Daoy (cell line): ENCODE measurements at places on chromosomes 5 and 9.

DNA sequence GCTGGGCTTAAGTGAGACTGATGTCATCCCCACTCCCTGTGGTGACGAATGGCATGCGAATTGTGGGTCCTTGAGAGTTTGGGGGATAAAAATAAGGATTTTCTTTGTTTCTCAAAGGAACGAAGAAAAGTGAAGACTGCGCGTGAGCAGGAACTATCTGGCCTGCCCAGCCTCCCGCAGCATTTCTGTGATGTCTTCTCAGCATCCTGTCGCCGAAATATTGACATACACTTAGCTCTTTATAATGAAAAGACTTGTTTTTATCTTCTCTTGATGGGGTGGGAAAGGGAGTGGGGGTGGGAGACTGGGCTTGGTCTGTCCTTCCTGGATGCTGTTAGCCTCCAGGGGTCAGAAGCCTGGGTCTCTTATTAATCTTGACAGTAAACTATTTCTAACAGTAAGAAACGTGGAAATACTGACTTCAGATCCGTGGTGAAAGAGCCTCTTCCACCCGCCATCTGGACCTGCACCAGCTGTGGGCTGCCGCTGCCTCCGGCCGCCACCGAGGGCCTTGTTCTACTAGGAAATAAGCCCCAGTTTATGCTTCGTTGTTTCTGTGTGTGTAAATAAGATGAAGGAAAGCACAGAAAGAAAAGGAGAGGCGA lies 239.6 kb downstream of the FANCC start:
- no peak for DNase-seq

GRCh38 chr5:141992349-141992963 lies 20.4 kb downstream of the GNPDA1 start:
- DNase-seq, result peak; percentile 58

DNA sequence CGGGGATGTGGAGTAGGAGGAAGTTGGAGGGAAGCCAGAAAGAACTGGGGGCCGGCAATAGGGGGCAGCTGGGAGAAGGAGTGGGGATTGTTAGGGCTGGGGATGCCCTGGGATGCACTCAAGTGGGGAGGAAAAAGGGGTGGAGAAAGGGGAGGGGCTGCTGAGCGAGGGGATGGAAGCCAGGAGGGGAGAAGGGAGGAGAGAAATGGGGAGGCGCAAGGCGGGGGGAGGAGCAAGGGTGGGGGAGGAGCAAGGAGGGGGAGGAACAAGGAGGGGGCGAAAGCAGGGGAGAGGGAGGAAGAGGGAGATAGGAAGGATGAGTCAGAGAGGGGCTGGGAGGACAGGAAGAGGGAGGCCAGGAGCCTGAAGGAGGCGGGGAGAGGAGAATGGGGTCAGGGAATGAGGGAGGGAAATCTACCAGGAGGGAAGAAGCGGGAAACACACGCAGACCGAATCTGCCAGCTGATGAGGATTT lies 1.6 kb downstream of the IRX4 start:
- DNase-seq, result peak; percentile 90

GRCh38 chr9:135770771-135771170 lies 68.8 kb downstream of the KCNT1 start:
- no peak for DNase-seq

GRCh38 chr5:157602505-157602904 lies 26.9 kb upstream of the ADAM19 start:
- DNase-seq, result peak; percentile 85

DNA sequence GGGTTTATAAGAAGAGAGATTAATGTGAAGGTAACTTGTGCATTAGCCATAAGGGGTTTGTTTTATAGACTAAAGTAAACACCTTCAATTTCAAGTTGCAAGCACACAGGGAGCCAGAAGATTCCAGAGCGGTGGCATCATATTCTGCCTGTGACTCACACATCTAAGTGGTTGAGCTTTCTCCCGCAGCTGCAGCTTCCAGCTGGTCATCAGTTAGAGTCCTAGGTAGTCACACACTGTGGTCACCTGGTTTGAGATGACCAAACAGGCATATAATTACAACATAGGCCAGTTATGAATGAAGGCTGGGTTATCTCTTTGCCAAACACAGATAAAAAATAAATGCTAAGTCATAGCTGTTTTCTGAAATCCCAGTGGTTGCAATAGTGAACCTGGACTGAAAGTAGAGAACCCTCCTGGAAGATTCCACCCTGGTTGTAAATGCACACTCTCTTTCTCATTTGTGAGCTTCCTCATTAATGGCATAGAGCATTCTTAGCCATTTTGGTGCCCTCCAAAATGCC lies 171.3 kb downstream of the GDNF start:
- DNase-seq, result peak; percentile 96

DNA sequence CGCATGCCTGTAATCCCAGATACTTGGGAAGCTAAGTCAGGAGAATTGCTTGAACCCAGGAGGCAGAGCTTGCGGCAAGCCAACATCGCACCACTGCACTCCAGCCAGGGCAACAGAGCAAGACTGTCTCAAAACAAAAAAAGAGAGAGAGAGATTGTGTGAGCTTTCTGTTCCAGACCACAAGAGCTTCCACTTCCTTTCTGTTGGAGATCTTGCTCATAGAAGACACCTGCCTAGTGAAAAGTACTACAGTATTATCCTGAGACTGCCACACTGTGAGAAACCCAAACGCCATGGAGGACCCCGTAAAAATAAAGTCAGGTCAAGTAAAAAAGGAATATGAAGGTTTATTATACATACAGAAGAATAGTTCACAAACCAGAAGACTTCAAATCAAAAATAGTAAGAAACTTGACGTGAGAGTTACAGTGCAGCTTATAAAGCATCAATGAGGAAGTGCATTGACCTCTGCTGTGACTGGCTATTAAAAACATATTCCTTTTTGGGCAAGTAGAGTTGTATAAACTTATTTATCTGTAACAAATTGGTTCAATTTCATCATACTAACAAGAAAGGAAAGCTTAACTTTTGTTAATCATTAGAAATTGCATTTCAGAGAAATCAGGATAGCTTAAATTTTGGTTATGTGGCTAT lies 4.3 kb upstream of the EMB start:
- no peak for DNase-seq

DNA sequence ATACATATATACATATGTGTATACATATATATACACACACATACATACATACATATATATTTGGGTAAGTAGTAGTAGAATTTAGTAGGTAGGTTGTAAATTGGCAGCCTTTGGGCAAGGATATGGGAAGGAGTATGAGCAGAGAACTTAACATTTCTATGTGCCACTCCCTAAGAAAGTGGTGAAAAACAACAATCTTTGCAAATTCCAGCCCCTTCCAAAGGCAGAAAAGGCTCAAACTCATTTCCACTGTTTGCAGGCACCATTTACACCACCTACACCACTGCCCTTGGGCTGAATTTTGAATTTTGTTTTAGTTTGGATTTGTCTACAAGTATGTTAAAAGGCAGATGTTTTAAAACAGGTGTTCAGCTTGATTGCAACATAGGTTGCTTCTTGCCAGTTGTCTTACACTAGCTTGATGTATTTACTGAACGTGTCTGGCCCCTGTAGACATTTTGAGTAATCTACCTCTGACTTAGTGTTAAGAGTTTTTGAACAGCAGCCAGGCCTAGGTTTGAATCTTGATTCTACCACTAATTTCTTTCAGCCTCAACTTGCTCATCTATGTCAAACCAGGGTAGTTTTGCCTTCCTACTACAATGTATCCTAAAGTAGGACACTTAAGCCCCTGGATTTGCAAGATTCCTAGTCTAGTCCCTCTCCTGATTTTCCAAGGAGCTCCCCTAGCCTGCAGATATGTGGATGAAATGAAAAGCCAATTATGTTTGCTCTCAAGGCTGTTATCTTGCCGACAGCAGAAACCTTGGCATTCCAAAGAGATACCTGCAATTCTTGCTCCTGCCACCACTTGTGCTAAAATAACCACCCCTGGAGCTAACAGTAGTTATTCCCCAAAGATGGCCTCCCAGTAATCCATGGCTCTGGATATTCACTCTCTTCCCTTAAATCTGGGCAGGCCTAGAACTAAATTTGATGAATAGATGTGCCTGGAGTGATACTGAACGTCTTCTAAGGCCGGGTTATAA lies 156.2 kb upstream of the SLC44A1 start:
- DNase-seq, result no peak

DNA sequence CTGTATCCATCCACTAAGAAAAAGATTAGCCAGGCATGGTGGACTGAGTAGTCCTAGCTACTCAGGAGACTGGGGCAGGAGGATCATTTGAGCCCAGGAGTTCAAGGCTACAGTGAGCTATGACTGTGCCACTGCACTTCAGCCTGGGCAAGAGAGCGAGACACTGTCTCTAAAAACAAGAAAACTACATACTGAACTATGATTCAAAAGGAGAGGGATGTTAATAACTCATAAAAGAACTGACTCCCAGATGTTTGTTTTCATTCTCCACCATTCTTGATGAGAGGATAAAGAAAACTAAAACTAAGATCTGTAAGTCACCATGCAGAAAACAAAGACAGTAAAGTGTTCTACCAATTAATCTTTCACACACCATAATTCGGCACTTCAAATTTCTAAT lies 53.5 kb downstream of the AUH start:
- no peak for DNase-seq

DNA sequence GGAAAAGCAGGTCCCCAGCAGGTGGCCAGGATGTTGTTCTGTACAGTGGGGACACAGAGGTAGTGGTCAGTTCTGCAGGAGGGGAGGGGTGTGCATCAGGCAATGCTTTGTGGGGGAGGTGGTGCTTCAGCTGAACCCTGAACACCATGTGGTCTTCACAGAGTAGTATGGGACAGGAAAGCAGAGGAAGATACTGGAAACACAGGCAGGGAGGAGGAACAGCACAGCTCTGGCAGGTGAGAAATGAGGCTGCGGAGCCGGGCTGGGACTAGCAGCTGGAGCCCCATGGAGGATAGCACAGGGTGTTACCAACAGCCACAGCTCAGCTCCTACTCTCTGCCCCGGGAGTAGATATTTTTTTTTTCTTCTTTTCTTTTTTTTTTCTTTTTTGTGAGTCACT lies 161.5 kb downstream of the ENTREP1 start:
- DNase-seq, result no peak

- DNase-seq, result peak; percentile 73
These were observed 23.6 kb upstream of the TNFSF8 start for GRCh38 chr9:114953959-114954358.

DNA sequence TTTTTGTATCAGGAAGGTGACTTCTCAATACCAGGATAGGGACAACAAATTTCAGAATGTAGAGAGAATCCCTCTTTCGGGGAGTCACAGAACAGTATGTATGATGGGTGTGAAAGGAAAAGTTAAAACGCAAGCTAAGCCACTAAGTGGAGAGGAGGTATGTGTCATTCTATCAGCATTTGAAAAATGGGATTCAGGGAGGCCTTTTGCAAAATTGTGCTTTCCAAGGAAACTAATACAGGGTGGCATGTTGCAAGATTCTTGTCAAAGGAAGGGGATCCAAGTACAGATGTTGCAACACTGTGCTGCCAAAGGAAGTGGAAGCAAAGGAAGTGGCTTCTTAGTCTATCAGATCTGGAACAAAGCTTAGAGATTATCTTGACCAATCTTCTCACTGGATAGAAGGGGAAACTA lies 12.6 kb upstream of the TNIP1 start:
- peak; percentile 90 for DNase-seq

GRCh38 chr9:134025606-134026541 lies 593 bp downstream of the BRD3OS start:
- DNase-seq, result peak; percentile 56

GRCh38 chr5:142425286-142426065 lies 100.7 kb upstream of the SPRY4 start:
- DNase-seq, result no peak

DNA sequence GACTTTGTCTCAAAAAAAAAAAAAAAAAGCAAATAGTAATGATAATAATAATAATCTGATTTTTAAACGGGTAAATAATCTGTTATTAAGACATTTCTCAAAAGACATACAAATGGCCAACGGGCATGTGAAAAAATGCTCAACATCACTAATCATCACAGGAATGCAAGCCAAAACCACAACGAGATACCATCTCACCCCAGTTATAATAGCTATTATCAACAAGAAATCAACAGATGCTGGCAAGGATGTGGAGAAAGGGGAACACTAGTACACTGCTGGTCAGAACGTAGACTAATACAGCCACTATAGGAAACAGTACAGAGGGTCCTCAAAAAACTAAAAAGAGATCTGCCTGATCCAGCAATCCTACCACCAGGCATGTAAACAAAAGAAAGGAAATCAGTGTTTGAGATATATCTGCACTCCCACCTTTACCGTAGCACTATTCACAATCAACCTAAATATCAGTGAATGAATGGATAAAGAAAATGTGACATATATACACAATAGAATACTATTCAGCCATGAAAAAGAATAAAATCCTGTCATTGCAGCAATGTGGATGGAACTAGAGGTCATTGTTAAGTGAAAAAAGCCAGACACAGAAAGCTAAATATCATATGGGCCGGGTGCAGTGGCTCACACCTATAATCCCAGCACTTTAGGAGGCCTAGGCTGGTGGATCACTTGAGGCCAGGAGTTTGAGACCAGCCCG lies 24.9 kb downstream of the VAV2 start:
- peak; percentile 65 for DNase-seq

DNA sequence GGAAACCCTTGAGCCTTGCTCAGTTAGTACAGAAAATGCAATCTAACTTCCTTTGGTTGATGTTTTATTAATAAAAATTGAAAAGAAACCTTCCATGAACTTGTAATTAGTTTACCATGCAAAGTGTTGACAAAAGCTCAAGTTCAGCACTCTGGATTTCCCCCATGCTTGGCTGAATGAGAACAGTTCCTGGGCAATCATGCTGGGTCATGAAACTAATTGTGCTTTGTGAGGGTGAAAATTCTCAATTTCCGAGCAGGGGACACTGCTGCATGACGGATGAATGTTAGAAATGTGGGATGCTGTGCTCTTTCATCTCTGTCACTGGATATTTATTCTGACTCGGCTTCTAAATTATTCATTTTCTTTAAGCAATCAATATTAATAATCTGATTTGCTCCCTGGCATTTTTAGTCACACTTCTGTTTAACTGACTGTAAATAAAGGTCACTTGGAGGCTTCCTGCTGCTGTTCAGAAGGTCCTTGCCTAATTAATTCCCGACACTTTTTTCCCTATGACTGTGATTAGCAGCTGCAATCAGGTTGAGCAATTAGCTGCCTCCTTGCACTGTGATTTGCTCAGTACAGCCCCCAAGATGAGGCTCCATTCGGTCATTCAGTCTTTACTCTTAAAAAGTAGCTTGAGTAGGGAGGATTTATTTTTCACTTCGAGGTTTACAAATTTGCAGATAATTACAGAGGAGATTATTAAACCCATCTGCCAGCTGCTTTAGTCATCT lies 678.1 kb upstream of the ZNF608 start:
- no peak for DNase-seq

- peak; percentile 34 for DNase-seq
These were observed at the start of gene PRDM9 for GRCh38 chr5:23507278-23507685. Gene PRDM9, plus strand, starts transcription at chr5:23507609. Its CDS starts 1,425 bp downstream, at chr5:23509034.
